Activated naive CD4-positive, alpha-beta T cell treated with anti-CD3 and anti-CD28 coated beads, Interleukin-2, amount 50 U/mL, for 16 hours (primary cell): ENCODE measurements at places on chromosomes 6 and 20.

DNA sequence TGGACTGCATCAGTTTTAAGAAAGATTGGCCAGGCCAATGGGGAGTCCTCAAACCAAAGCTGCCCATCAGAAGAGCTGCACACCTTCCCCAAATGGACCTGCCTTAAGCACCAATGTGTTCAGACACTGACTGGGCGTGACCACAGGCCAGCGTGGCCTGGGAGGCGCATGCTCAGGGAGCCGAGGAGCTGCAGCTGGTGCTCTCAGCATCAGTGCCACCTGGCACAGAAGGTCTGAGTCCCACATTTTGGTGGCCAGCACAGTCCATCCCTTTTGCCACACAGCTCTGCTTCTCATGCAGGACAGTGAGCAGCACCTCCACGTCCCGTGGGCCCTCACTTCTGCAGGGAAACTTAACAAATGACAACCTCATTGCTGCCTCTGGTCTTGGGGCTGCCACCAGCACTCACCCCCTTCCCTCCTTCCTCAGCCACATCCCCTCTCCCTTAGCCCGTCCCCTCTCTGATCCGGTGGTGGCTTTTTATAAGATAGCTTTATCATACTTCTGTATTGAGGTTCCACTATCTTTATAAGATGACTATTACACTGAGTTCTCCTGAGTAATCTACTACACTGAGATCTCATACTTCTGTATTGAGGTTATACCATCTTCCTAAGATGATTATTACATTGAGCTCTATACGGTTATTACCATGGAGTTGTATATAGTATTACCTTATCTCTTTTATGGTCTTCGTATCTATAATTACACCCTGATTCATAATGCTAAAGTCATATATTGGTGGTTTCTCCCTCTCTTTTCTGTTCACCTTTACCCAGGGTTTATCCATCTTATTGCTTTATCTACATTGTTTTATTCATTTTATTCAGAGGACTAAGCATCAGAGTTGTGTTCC lies 109.1 kb downstream of the TOX2 start:
- no peak for DNase-seq

- no peak for DNase-seq
These were observed 51.5 kb upstream of the TRAF3IP2 start for GRCh38 chr6:111657146-111657545.

DNA sequence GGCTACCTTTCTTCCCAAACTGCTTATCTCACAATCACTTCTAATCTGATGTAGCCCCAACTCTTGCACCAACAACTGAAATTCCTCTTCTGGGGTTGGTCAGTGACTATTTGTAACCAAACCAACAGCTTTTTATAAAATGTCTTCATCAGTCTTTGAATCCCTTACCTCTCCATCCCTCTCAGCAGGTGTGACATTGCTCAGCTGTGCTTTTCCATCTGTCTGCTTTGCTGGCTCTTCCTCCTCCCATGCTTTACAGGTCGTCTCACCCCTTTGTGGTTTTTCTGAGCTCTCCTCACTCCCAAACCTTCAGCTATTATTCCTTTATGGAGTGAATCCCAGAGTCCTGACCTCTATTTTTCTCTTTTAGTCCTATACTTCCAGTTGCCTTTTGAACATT lies 5.9 kb downstream of the MAP7 start:
- no peak for DNase-seq

GRCh38 chr20:44970243-44970757 lies 4.0 kb downstream of the STK4 start:
- no peak for DNase-seq

GRCh38 chr20:10573273-10573950 lies 100.4 kb downstream of the JAG1 start:
- DNase-seq, result no peak

- no peak for DNase-seq
These were observed 11.5 kb upstream of the MEP1A start for GRCh38 chr6:46781478-46782378.

DNA sequence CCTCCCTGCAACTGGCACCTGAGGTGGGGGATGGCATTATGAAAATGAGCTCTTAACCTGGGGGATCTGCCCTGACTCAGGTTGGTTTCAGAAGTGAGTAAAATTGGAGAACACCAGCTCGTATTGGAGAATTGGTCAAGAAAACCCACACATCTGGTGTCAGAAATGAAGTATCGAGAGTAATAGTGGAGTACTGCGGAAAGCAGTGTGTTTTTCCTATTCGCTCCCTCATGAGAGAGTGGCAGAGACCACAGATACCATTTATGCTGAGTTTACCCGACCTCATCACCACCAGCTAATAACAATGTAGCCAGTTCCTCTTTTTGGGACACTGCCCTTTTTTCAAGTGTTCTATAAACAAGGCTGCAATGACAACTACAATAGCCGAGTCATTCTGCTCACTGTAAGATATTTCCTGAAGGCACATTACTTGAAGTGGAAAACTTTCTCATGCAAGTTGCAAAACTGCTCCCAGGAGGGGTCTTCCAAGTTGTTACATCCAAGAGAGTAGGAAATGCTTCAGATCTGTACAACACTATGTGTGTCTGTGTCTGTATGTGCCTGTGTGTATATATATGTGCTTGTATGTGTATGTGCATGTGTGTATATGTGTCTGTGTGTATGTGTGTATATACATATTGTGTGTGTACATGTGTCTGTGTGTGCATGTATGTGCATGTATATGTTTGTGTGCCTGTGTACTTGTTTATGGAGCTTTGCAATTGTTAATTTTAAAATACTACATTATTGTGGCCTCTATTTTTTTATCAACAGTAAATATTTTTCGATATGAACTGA lies 106.0 kb upstream of the CST7 start:
- no peak for DNase-seq

DNA sequence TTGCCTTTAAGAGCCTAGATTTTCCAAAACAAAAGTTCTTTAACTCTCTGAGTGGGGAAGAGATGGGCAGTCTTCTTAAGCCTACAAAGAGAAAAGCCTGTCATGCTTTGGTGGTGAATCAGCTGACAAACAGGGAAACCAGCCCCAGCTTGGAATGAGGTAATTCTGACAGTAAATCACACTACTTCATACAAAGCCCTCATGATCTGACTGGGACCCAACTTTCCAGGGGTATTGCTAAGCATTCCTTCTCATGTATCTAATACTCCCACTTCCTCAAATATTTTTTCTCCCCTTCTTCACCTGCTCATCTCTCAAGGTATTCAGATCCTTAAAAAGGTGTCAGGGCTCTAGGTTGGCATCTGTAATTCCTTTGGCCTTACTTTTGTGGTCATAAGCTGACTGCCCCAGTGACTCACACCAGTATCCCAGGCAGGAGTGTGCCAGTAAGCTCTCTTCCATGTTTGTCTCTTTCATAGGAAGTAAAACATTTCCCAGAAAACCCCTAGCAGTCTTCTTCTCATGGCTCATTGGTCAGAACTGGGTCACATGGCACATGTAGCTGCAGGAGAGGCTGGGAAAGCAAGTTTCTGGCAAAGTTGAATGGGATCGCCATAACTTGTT lies 15.0 kb upstream of the TBC1D22B start:
- DNase-seq, result no peak

DNA sequence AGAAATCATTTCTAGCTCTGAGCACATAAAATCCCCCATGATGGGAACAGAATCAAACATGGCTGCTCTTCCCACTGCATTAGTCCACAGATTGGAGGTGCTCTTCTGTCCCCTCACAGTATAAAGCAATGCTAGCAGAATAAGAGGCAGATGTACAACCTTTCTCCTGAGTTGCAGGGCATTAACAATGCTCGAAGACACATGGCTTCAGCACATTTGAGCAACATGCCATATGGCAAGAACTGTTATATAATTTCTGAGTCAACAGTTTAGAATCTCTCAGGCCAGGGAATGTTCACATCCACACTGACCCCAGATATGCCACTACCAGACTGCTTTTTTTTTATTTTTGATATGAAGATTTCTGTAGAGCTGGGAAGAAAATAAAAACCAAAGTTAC lies 119.6 kb downstream of the KIF13A start:
- no peak for DNase-seq

GRCh38 chr20:58071298-58071697 lies 157.2 kb downstream of the ANKRD60 start:
- no peak for DNase-seq

DNA sequence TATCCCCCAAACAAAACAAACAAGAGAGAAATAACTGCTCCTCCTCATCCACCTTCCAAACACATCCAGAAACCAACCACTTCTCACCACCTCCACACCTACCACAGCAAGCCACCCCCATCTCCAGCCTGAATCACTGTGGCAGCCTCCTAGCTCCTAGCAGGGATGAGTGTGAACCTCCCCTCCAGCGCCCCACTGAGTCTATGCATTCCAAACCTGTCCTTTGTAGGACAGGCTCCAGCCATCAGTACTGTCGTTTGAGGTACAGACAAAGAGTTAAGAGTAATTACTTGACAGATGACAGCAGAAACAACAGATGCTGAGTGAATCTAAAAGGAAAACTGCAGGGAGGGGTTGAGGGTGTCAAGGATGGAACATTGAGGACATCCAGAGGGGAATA lies 2.4 kb downstream of the METTL24 start:
- no peak for DNase-seq

GRCh38 chr20:15555913-15556312 lies 1017.3 kb downstream of the KIF16B start:
- no peak for DNase-seq

DNA sequence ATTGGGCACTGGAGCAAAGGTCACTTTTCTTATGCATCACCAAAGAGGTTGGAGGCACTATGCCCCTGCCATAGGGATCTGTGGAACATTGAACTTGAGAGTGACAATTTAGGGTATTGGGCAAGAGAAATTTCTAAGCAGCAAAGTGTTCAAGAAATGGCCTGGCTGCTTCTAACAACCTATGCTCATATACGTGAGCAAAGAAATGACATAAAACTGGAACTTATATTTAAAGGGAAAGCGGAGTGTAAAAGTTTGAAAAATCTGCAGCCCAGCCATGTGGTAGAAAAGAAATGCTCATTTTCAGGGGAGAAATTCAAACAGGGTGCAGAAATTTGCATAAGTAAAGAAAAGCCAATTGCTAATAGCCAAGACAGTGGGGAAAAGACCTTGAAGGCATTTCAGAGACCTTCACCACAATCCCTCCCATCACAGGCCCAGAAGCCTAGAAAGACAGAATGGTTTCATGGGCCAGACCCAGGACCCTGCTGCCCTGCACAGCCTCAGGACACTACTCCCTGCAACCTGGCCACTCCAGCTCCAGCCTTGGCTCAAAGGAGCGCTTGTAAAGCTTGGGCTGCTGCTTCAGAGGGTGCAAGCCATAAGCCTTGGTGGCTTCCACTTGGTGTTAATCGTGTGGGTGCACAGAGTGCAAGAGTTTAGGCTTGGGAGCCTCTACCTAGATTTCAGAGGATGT lies 24.4 kb downstream of the NCR2 start:
- DNase-seq, result no peak

- no peak for DNase-seq
These were observed 2.4 kb downstream of the COL11A2 start for GRCh38 chr6:33189625-33190448.

- DNase-seq, result no peak
These were observed 69.5 kb downstream of the LCA5 start for GRCh38 chr6:79467716-79468115.

GRCh38 chr6:2037237-2037926 lies 208.0 kb downstream of the GMDS start:
- DNase-seq, result no peak

DNA sequence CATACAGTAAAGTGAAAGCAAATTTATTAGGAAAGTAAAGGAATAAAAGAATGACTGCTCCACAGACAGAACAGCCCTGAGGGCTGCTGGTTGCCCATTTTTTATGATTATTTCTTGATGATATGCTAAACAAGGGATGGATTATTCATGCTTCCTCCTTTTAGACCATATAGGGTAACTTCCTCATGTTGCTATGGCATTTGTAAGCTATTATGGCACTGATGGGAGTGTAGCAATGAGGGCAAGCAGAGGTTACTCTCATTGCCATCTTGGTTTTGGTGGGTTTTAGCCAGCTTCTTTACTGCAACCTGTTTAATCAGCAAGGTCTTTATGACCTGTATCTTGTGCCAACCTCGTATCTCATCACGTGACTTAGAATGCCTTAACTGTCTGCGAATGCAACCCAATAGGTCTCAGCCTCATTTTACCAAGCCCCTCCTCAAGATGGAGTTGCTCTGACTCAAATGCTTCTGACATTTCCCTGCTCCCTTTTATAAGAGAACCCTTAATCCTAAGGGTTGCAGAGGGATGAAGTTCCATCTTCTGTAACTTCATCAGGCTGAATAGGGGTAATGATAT lies 280.1 kb upstream of the RGS17 start:
- DNase-seq, result no peak

- no peak for DNase-seq
These were observed 126.9 kb downstream of the SYCP2 start for GRCh38 chr20:59806578-59806975.

DNA sequence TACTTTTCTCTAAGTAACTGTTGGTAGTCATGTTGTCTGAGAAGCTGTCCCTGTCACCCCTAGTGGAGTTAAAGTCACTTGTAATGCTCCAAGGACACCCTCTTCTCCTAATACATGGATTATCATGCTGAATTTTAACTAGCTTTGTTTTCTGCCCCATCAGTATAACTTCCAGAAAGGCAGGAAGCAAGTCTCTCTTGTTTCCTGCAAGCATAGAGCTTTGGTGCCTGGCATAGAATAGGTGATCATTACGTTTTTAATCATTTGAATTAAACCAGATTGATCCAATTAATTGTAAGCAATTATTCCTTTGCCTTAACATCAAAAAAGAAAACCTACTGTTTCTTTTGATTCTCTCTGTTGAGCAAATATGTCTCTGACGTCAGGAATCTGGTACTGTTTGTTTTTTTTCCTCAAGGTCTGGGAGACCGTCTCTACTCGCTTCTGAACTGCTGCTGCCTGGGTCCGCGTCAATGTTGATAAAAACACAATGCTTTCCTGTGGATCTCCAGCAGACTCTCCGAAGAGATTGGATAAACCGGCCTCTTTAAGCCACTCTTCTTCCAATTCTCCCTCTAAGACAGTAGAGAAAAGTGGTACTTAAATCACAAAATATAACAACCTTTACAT lies 71.8 kb downstream of the ARHGAP18 start:
- DNase-seq, result no peak

GRCh38 chr6:148709577-148709976 lies 37.3 kb upstream of the UST start:
- no peak for DNase-seq

- DNase-seq, result no peak
These were observed 216.9 kb downstream of the GMDS start for GRCh38 chr6:2028457-2029038.

DNA sequence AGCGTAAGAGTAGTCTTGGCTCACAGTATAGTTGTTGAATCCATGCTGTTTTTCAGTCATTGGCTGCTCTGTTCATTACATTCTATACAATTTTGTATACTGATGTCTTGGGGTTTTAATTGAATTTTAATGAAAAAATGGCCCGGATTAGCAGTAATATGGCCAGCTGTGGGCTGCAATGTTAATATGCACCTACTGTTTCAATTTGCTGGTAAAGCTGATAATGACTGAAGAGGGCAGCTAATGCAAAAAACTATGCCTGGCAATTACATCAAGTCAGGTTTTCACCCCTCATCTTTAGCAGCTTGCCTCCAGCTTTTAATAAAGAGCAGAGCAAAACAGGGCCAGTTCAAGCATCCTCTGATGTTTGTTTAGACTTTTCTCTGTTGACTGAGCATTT lies 394.5 kb downstream of the PLCB1 start:
- no peak for DNase-seq

GRCh38 chr6:16690608-16691142 lies 70.6 kb downstream of the ATXN1 start:
- peak; percentile 31 for DNase-seq

- no peak for DNase-seq
These were observed 58.5 kb downstream of the PLAGL1 start for GRCh38 chr6:143949535-143949934.

- no peak for DNase-seq
These were observed 53.6 kb upstream of the SMOC2 start for GRCh38 chr6:168387426-168387825.
